ENCODE measurements at places on chromosomes 1 and 21.

- peak; percentile 21 for DNase-seq
Measured at GRCh38 chr1:202255343-202255742, 61.7 kb downstream of the LGR6 start.

GRCh38 chr1:209265301-209265700 lies 318.2 kb upstream of the CAMK1G start:
- no peak for DNase-seq

GRCh38 chr1:115299266-115299665 lies 38.8 kb downstream of the NGF start:
- no peak for DNase-seq

GRCh38 chr1:31759298-31760023 lies 4.7 kb downstream of the ADGRB2 start:
- no peak for DNase-seq

- DNase-seq: no peak
Measured at GRCh38 chr1:186653312-186653711, 26.9 kb downstream of the PTGS2 start.

DNA sequence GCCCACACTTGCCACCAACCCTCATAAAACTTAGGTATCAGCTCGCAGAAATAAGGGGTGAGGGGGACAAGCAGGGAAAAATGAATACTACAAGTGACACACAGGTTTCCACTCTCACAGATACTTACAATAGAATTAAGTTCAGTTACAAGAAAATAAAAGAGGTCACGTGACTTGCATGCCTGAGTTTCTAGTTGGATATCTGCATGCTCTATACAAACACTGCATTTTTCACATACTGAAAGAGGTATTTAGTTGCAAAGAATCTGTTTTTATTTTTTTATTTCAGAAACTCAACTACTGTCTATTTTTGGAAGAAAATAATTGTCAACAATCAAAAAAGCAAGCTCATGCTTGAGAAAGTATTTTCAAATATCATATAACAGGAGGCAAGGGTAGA lies 43.5 kb downstream of the DPYD start:
- DNase-seq: no peak

GRCh38 chr1:182259968-182260367 lies 131.6 kb downstream of the GLUL start:
- DNase-seq: no peak

DNA sequence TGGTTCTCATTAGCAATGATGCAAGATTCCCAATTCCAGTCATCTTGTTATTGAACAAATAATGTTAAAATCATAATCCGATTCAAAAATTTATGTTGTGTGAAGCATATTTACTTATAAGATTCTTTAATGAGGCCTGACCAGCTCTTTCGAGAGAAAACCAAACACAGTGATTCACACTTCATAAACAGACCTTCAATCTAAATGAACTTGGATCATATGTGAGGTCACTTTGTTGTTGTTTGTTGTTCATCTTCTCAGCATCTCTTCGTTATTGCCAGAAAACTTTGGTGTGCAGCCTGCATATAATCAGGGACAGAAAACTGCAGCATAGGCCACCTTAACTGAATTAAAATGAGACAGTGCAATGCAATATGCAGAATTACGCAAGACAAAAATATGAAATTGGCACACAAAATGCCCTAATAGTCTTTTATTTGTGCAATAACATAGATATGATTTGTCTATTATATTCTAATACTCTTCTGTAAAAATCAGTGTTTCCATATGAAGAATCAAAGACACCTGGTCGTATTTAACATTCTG lies 30.1 kb downstream of the NCAM2 start:
- no peak for DNase-seq

- peak; percentile 1 for DNase-seq
Measured at GRCh38 chr1:97906567-97907241, 14.1 kb downstream of the DPYD start.

DNA sequence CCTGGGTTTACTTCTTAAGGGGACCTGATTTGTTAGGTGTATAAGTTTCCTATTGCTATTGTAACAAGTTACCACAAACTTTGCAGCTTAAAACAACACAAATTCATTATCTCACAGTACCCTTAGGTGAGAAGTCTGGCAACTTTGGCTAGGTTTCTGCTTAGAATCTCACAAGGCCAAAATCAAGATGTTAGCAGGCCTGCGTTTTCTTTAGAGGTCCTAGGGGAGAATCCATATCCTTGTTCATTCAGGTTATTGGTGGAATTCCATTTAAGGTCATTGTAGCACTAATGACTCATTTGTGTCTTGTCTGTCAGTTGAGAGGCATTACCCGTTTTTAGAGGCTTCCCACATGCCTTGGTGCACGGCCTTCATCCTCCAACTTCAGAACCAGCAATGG lies 8.2 kb upstream of the SH2D1B start:
- DNase-seq: no peak

DNA sequence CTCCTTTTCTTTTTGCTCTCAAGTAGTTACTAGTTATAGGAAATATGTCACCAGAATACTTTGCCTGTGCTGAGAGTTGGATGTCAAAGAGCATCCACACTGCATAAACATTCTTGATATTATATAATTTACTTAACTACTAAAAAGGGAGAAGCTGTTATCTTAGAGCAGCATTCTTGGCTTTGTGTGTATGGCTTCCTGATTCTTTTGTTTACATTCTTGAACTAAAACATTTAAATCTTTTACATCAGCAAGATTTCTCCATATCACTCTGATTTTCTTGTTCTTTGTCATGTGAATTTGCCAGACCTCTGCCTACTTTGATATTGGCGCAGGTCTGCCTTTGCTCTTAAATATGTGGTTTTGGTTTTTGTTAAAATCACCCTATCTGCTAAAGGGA lies 48.8 kb downstream of the SUCO start:
- DNase-seq: no peak

GRCh38 chr1:186155594-186155993 lies 219.5 kb downstream of the TPR start:
- DNase-seq: no peak

DNA sequence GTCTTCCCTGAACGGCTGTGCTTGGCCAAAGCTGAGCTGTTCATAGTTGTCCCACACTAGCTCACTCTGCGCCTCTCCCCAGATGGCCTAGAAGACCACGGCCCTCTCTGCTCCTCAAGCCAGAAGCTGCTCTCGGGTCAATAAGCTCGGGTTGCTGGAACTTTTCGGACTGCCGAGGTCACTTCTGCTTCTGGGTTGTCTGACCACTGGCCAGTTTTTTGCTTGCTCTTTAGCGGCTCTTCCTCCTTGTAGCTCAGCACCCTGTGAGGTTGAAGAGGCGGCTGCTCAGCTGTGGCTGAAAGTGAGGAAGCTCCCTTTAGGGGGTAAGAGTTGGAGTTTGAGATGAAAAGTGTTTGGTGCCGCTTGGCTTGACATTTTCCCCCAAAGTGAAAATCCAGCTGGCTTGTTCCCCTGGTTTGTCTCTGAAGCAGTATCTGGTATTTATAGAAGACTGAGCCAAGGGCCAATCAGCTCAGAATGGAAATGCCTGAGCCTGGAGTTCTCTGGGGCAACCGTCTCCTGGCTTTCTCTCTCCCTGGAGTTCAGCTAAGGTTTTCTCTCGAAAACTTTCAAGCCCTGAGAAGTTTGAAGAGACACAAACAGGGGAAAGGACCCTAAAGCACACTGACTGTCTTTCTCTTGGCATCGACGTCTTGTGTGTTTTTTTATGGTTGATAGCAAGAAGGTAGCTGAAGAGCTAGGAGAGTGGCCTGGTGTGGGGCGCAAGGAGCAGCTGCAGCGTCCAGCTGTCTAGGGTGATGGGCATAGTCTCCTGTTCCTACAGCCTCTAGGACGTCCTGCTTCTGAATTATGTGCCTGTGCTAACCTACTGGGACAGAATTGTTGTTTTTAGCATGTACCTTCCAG lies 72.0 kb downstream of the SYT6 start:
- DNase-seq: no peak

GRCh38 chr1:32772281-32773017 lies 44.7 kb downstream of the YARS1 start:
- no peak for DNase-seq

GRCh38 chr1:64679177-64679576 lies 65.7 kb upstream of the RAVER2 start:
- DNase-seq: no peak

DNA sequence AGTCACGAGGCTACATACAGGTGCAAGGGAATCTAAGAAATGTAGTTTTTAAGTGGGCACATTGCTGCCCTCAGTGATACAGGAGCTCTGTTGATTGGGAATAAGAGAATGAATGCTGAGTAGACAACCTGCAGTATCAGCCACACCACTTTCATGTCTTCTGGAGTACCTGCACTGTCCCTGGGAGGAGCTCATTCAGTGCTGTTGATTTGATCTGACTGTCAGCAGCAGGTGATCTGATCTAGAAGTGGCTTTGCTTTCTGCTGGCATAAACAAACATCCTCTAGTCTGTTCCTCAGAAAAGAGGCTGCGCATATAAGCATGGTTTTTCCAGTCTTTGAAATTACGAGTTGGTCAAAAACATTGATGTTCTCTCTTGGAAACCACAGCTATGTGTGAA lies 35.5 kb upstream of the LRRC52 start:
- DNase-seq: no peak

- no peak for DNase-seq
Measured at GRCh38 chr1:53511323-53511932, 52.2 kb downstream of the DMRTB1 start.

- DNase-seq: no peak
Measured at GRCh38 chr1:184825571-184825970, 70.9 kb upstream of the EDEM3 start.

- DNase-seq: no peak
Measured at GRCh38 chr1:230787471-230787870, 40.3 kb downstream of the CAPN9 start.

DNA sequence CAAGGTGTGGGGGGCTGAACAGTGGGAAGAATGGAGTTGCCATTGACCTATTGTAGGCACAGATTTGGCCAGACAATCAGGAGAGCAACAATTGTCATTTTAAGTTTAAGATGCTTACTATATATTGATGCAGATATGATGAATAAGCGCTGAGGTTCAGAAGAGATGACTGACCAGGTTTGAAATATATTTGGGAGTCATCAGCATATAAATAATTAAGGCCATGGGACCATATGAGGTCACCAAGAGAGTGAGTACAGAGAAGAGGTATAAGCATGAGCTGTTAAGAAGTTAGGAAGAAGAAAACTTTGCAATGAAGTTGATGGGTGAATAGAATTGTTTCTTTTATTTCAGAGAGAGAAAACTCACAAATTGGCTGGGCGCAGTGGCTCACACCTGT lies 4.5 kb upstream of the GADD45A start:
- DNase-seq: no peak

DNA sequence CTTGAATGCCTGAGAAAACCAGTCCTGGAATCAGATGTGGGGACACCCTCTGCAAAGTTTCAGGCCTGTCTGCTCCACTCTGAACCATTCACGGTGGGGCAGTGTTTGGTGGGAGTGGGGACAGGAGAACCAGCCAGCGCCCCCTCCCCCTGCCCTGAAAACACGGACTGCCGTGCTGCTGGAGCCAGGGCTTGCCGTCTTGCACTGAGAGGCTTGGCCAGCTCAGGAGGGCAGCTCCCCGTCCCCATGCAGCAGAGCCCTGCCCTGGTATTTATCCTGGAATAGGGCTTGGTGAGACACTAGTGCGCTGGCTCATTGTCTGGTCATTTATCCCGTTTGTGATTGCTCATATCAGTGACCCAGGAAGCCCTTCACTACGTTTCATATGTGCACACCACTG lies 3.9 kb downstream of the S100B start:
- DNase-seq: no peak

DNA sequence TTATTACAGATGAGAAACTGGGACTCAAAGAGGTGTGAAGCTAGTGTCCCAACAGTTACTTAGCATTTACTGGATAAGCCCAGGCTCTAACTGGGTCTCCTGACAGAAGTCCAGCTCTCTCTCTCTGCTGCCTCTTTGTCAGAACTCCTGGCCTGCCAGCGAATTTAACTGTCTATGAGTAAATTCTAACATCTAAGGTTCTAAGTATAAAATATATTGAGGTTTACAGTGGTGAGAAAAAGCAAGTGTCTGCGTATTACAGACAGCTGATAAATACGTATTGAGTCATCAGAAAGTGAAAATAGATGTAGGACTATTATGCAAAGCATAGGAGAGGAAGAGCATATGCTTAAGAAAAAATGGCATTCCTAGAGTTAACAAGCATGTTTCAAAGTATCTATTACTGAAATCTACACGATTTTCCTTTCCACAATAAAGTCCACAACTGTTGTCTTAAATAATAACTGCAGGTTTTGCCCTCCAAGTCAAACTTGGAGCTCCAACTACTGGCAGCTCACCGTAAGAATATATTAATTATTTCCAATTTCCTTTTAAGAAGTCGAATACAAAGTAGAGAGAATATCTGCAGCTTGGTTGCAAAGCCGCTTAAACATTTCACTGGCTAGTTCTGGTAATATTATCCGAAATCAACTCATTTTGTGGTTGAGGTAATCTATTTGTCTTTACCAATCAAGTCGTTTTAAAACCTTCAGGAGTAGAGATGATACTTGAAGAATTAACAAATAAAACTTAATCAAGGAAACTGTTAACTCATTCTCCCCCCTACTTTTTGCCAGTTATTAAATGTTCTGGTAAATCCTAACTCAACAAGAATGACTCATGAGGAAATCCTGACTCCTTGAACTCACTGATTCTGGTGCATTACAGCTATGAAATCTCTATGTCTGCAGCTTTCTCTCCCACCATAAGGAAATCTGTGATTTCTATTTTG lies 1.4 kb upstream of the RGS2 start:
- DNase-seq: no peak

GRCh38 chr1:201941420-201942128 lies 4.8 kb downstream of the LMOD1 start:
- no peak for DNase-seq

DNA sequence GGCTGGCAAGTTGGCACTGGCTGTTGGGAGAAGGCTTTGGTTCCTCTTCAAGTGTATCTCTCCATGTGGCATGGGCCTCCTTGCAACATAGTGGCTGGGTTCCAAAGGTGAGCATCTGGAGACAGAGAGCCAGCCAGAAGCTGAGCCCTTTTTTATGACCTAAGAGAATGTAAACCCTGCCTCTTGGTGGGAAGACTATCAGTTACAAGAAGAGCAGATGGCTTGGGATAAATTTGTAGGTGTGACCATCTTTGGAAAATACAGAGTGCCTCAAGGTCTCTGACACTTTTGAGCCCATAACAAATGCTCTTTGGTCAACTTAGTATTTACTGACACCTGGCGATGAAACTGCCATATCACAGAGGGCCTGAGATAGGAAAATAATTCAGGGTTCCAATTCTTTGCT lies 31.4 kb upstream of the PRELP start:
- no peak for DNase-seq

- no peak for DNase-seq
Measured at GRCh38 chr1:15899266-15899665, 51.8 kb downstream of the SPEN start.
